Kidney (tissue), 22 donors: ENCODE measurements at places on chromosomes 1 and 21.
A peak's percentile ranks its signal among the peaks of the same experiment; 100 is the strongest.

GRCh38 chr1:2969845-2970291, 51.4 kb upstream of the ACTRT2 start:
- H3K27me3 ChIP-seq = no peaks in the 10 kb centered on the region
- no peaks in the 10 kb centered on the region for H3K36me3 ChIP-seq
- no peaks in the 10 kb centered on the region for H3K4me1 ChIP-seq
- H3K4me3 ChIP-seq = no peak overlapping the region
- no peak overlapping the region for H3K27ac ChIP-seq

DNA sequence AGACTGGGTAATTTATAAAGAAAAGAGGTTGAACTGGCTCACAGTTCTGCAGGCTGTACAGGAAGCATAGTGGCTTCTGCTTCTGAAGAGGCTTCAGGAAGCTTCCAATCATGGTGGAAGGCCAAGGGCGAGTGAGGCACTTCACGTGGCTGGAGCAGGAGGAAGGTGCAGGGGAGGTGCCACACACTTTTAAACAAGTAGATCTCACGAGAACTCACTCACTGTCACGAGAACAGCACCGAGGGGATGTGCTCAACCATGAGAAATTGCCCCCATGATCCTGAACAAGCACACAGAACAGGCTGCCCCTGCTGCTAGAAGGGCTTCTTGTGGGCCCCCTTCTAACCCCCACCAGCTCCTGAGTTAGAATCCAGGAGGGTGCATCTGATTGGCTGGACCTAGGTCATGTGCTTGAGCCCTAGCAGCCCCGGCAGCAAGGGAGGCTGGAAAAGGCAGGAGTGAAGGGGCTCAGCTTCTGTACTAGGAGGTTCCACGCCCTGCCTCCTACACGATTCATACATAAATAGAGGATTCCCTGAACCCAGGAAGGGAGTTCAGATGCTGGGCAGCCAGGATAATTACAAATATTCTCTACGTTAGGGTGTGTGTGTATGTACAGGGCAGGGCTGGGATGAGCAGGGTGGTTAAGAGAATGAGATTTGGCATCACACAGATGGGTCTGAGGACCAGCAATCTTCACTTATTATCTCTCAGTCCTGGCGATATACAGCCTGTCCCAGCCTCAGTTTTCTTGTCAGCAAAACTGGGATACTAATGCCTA, 72.8 kb upstream of the ATP5PO start:
- no peak for DNase-seq
- peaks cover 4% of the 10 kb centered on the region for H3K4me1 ChIP-seq
- no peak overlapping the region for H3K4me3 ChIP-seq
- H3K27ac ChIP-seq = no peak overlapping the region

- no peak for DNase-seq
- no peak overlapping the region for H3K27ac ChIP-seq
- H3K4me1 ChIP-seq = no peaks in the 10 kb centered on the region
- no peaks in the 10 kb centered on the region for H3K36me3 ChIP-seq
- H3K27me3 ChIP-seq = no peaks in the 10 kb centered on the region
Measured at GRCh38 chr1:184836141-184836540, 81.5 kb upstream of the EDEM3 start.

GRCh38 chr1:202807926-202808757, at the start of gene KDM5B:
Gene KDM5B (minus strand): TSS chr1:202808421. CDS start chr1:202808305, 116 bp downstream.
- peak; percentile 90 for DNase-seq
- H3K4me3 ChIP-seq = peak within 1 kb of the TSS; percentile 76
- H3K27ac ChIP-seq = peak within 1 kb of the TSS; percentile 72
- no peaks in the 10 kb centered on the region for H3K36me3 ChIP-seq
- H3K27me3 ChIP-seq = no peaks in the 10 kb centered on the region

DNA sequence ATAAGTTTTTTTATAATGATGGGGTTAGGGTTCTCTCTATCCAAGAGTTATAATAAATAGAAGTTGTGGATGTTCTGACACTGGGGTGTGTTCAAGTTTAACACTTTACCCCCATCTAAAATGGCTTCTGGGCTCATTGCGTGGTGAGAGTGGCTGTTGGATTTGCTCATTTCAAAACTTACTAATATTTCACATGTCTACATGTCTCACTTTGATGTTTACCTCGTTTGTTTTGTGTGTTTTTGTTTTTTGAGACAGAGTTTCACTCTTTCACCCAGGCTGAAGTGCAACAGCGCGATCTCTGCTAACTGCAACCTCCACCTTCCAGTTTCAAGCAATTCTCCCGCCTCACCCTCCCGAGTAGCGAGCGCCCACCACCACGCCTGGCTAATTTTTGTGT, 3.7 kb downstream of the RRP1B start:
- no peak for DNase-seq
- peaks cover 8% of the 10 kb centered on the region for H3K4me1 ChIP-seq
- no peak overlapping the region for H3K27ac ChIP-seq
- no peak overlapping the region for H3K4me3 ChIP-seq
- no peaks in the 10 kb centered on the region for H3K36me3 ChIP-seq
- H3K27me3 ChIP-seq = no peaks in the 10 kb centered on the region
